Right lung (tissue), 10 donors: ENCODE measurements at places on chromosomes 12 and 14.

- DNase-seq, result no peak
These were observed 37.9 kb downstream of the CYP46A1 start for GRCh38 chr14:99721792-99722516.

DNA sequence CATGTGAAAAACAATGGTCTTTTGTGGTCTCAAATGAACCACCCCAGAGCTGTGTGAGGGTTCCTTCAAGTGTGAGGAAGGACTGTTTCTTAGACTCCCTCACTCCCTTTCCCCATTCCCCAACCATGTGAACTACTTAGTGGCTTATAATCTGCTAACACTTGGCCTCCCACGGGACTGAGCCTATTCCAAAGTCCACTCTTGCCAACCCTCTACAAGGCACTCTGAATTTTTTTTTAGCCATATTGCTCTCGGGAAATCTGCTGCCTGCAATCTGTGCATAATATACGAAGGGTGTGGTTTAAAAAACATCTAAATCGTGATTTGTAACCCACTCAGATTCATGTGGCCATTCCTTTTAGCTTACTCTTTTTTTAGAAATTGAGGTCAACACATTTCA lies 2.6 kb downstream of the SVOP start:
- no peak for DNase-seq

- no peak for DNase-seq
These were observed 65.0 kb downstream of the CHST11 start for GRCh38 chr12:104521731-104522130.

- no peak for DNase-seq
These were observed 47.7 kb downstream of the CKB start for GRCh38 chr14:103474893-103475292.

DNA sequence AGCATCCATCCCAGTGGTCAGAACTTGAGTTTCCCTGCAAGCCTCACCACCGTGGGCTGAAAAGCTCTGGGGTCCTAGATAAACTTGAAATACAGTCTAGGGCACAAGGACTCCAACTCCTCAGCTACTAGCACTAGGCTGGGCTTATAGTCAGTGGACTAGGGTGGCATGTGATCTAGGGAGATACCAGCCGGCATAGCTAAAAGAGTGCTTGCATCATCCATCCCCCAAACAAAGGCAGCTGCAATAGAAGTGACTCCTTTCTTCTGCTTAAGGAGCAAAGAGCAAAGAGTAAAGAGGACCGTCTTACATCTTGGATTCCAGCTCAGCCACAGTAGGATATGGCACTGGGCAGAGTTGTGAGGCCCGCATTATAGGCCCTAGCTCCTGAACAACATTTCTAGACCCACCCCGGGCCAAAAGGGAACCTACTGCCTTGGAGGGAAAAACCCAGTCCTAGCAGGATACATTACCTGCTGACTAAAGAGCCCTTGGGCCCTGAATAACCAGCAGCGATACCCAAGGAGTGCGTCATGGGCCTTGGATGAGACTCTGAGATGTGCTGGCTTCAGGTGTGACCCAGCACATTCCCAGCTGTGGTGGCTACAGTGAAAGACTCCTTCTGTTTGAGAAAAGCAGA lies 17.9 kb upstream of the SOS2 start:
- DNase-seq, result no peak

GRCh38 chr12:123449856-123450255 lies 8.1 kb upstream of the SNRNP35 start:
- no peak for DNase-seq
